ENCODE measurements at places on chromosomes 1 and 21.
A peak's percentile ranks its signal among the peaks of the same experiment; 100 is the strongest.

- H3K36me3 ChIP-seq: no peaks in the 10 kb centered on the region
- no peak for DNase-seq
- H3K27me3 ChIP-seq: peaks cover 2% of the 10 kb centered on the region
- H3K4me1 ChIP-seq: no peaks in the 10 kb centered on the region
- no peak overlapping the region for H3K27ac ChIP-seq
- H3K4me3 ChIP-seq: no peak overlapping the region
Observed at GRCh38 chr1:94117259-94117851, 3.6 kb downstream of the ABCA4 start.

DNA sequence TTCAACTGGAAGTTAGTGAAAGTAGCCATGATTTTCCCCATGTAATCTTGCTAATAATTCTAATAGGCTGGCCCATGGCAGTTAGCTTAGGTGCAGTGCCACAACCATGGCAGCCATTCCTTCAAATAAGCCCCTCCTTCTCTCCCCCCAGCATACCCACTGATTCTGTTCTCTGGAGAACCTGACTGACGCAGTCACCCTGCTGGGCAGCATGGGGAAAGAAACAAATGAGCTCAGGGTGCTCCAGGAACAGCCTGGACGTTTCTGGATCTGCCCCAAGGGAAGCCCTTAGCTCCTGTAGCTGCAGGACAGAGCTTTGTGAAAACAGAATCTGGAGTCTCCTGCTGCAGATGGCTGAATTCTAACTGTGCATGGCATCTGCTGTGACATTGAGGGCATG lies 22.5 kb downstream of the SNAP47 start:
- DNase-seq: no peak
- no peak overlapping the region for H3K27ac ChIP-seq
- H3K36me3 ChIP-seq: peaks cover 42% of the 10 kb centered on the region
- no peak overlapping the region for H3K4me3 ChIP-seq

GRCh38 chr1:165217958-165218357 lies 138.6 kb downstream of the LMX1A start:
- H3K4me3 ChIP-seq: no peak overlapping the region
- H3K36me3 ChIP-seq: no peaks in the 10 kb centered on the region
- peaks cover 2% of the 10 kb centered on the region for H3K27me3 ChIP-seq
- DNase-seq: no peak
- H3K27ac ChIP-seq: no peak overlapping the region

DNA sequence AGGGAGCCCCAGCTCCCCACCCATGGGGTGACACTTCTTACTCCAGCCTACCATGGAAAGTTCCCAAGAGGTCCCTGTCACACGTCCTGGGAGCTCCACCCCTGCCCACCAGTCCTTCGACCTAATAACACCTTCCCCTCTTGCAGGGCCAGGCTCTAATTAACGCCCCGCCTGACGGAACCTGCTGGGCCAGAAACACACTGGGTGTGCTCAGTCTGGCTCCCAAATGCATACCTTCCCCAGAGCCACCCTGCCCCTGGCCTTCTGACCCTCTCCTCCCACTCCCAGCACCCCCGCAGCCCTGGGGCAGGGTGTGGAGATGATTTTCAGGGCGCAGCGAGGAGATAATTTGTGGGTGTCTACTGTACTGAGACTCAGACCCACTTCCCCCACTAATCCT lies 20.6 kb downstream of the PGLYRP3 start:
- H3K27me3 ChIP-seq: peaks cover 2% of the 10 kb centered on the region
- H3K4me3 ChIP-seq: no peak overlapping the region
- H3K27ac ChIP-seq: no peak overlapping the region
- no peaks in the 10 kb centered on the region for H3K36me3 ChIP-seq

DNA sequence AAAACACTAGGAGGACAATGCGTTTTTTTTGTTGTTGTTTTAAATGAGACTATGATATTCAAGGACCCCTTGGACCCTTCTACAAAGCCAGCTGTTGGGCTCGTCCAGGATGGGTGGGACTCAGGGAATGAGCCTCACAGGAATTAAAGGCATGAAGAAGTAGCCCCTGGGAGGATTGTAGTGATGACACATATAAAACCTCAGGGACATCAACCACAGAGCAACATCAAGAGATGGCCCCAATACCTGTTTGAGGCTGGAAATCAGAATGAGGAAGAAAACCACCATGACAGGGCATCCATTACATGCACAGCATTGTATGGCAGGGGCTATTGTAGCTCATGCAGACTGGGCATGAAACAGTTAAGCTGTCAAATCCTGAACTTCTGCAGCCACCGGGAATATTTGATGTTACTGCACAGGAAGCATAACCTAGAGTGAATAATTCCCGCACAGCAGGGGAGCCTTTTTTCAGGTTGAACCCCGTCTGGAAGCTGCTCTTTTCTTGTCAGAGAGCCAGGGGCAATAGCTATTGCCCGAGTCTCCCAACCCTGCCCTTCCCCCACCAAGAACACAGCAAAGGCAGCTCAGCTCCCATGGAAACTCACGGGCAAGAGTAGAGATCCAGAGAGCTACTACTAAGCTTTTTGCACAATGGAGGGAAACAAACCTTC lies 140.2 kb upstream of the FGGY start:
- H3K4me1 ChIP-seq: no peaks in the 10 kb centered on the region
- H3K27ac ChIP-seq: no peak overlapping the region
- H3K27me3 ChIP-seq: no peaks in the 10 kb centered on the region

DNA sequence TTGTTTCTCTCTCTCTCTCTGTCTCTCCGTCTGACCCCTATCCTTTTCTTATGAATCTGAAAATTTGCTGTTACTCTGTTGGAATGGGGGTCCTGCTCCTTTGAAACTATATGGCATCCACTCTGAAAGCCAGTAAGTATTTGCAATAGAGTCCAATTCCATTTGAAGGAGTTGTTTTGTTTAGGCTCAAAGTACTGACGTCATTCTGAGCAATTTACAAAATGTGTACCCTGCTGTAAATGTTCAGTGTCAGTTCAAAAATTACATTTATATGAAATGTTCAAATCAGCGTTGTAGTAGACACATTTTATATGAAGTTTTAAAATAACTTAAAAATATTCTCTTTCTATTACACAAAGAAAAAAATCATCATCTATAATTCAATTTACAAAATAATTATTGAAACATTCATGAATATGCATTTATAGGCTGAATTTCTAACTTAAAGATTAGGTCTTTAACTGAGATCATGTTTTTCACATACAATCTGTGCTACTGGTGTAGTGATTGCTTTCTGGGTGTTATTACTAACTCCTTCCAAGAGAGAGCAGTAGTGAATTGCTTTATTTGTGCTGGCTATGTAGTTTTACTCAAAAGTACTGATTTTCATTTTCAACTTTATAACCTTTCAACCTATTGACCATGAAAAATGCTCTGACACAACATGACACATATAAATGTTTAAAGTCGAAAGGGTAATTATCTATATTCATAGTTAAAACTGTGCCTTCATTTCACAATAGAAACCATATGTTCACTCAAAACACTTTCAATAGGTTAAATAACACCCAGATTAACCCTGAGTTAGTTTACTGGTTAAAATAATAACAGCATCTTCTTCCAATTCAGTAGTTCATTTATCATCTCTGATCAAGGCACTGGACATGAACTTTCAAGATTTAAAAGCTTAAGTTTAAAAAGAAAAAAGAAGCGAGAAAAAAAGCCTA lies 253.1 kb upstream of the ADGRL4 start:
- H3K4me1 ChIP-seq: no peaks in the 10 kb centered on the region
- no peaks in the 10 kb centered on the region for H3K36me3 ChIP-seq
- no peak for DNase-seq
- H3K27me3 ChIP-seq: no peaks in the 10 kb centered on the region
- no peak overlapping the region for H3K27ac ChIP-seq

DNA sequence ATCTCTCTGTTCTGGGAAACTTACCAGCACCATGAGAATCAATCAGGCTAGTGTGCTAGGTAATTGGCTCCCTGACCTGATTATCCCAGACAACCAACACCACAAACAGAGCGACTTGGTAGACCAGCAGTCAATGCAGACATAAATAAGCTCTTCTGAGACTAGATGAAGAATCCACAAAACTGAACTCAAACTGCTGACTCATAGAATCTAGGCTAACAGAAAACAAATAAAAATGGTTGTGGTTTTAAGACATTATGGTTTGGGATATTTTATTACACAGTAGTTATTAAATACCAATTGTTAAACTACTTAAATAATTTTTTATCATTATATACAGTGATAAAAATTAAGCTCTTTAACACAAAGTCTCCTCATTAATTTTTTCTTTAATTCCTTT lies 535.7 kb downstream of the COL11A1 start:
- no peaks in the 10 kb centered on the region for H3K4me1 ChIP-seq
- no peaks in the 10 kb centered on the region for H3K27me3 ChIP-seq
- no peak overlapping the region for H3K27ac ChIP-seq
- no peak overlapping the region for H3K4me3 ChIP-seq
- no peak for DNase-seq
- H3K36me3 ChIP-seq: no peaks in the 10 kb centered on the region

GRCh38 chr1:43529206-43529731 lies 1.4 kb upstream of the PTPRF start:
- no peaks in the 10 kb centered on the region for H3K36me3 ChIP-seq
- H3K27me3 ChIP-seq: peaks cover 52% of the 10 kb centered on the region
- peak; percentile 66 for DNase-seq
- H3K27ac ChIP-seq: no peak overlapping the region
- H3K4me3 ChIP-seq: peak overlapping the region; percentile 14

DNA sequence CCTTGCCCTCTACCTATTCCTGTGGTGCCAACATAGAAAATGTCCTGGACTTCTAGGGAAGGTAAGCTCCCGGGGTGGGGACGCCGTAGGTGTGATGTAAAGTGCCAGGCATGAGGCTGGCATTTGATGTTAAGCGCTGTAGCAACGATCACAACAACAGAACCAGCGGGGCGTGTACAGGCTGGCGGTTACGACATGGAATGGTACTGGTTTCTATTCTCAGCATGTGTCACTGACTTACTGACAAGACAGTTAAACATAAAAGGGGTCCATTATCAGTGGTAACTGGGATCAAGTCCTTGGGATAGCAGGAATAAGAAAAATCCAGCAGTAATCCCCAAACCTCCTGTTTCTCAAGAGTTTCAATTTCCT lies 58.9 kb downstream of the TGFBR3 start:
- DNase-seq: no peak
- H3K4me1 ChIP-seq: peaks cover 23% of the 10 kb centered on the region
- no peaks in the 10 kb centered on the region for H3K27me3 ChIP-seq
- H3K36me3 ChIP-seq: no peaks in the 10 kb centered on the region

GRCh38 chr1:53592521-53592982 lies 133.4 kb downstream of the DMRTB1 start:
- peaks cover 5% of the 10 kb centered on the region for H3K27me3 ChIP-seq
- no peak for DNase-seq
- H3K27ac ChIP-seq: no peak overlapping the region
- H3K4me1 ChIP-seq: no peaks in the 10 kb centered on the region

GRCh38 chr1:55071477-55071876 lies 32.1 kb downstream of the PCSK9 start:
- DNase-seq: no peak
- no peaks in the 10 kb centered on the region for H3K27me3 ChIP-seq
- H3K36me3 ChIP-seq: peaks cover 85% of the 10 kb centered on the region
- peak overlapping the region; percentile 39 for H3K27ac ChIP-seq
- peaks cover 41% of the 10 kb centered on the region for H3K4me1 ChIP-seq

GRCh38 chr1:202250982-202251381 lies 57.4 kb downstream of the LGR6 start:
- DNase-seq: no peak
- no peak overlapping the region for H3K27ac ChIP-seq
- H3K4me1 ChIP-seq: no peaks in the 10 kb centered on the region
- peaks cover 12% of the 10 kb centered on the region for H3K27me3 ChIP-seq
- no peak overlapping the region for H3K4me3 ChIP-seq

GRCh38 chr1:245480393-245481120 lies 325.8 kb downstream of the KIF26B start:
- H3K27me3 ChIP-seq: no peaks in the 10 kb centered on the region
- H3K4me1 ChIP-seq: no peaks in the 10 kb centered on the region
- no peak overlapping the region for H3K27ac ChIP-seq
- H3K36me3 ChIP-seq: no peaks in the 10 kb centered on the region
- no peak for DNase-seq
- H3K4me3 ChIP-seq: no peak overlapping the region

DNA sequence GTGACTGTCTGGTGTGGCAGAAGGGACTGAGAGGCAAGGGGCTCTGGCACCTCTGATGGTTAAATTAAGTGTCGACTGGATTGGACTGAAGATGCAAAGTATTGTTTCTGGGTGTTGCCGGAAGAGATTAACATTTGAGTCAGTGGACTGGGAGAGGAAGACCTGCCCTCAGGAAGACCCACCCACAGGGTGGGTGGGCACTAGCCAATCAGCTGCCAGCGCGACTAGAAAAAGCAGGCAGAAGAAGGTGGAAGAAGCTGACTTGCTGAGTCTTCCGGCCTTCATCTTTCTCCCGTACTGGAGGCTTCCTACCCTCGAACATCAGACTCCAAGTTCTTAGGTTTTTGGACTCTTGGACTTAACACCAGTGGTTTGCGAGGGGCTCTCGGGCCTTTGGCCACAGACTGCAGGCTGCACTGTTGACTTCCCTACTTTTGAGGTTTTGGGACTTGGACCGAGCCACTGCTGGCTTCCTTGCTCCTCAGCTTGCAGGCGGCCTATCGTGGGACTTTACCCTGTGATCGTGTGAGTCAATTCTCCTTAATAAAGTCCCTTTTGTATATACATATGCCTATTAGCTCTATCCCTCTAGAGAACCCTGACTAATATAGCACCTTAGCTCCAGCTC lies 79.6 kb downstream of the KAZN start:
- no peaks in the 10 kb centered on the region for H3K27me3 ChIP-seq
- H3K4me3 ChIP-seq: no peak overlapping the region
- no peak overlapping the region for H3K27ac ChIP-seq
- no peaks in the 10 kb centered on the region for H3K4me1 ChIP-seq
- no peak for DNase-seq

DNA sequence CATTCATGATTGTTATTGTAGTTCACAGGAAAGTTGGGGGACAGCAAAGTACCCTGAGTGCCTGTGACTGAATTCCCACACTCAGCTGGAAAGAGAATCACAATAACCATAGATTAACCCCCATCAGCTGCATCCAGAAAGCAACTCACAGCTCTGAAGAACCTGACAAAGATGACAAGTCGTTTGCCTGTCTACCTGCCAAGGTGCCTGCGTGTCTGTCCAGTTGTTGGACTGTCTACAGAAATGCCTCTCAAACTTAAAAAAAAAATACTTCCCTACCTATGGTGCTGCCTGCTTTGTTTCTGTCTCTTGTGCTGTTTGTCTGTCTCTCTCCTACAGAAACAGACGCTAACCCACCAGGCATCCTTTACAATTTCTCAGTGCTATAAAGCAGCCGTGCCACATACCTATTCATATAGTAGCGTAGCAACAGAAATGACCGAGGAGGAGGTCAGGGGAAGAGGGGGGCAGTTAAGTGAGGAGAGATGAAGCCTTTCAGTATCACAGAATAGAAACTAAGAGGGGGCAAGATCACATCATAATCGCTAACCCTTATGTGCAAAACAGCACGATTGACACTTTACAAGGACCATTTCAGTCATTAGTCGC lies 154.6 kb upstream of the HMGB4 start:
- no peaks in the 10 kb centered on the region for H3K4me1 ChIP-seq
- no peaks in the 10 kb centered on the region for H3K36me3 ChIP-seq
- H3K27ac ChIP-seq: no peak overlapping the region
- H3K4me3 ChIP-seq: no peak overlapping the region
- no peaks in the 10 kb centered on the region for H3K27me3 ChIP-seq

- no peaks in the 10 kb centered on the region for H3K36me3 ChIP-seq
- no peak overlapping the region for H3K27ac ChIP-seq
- H3K4me3 ChIP-seq: no peak overlapping the region
- H3K4me1 ChIP-seq: no peaks in the 10 kb centered on the region
Observed at GRCh38 chr1:182823220-182823619, 15.9 kb upstream of the DHX9 start.

- peaks cover 57% of the 10 kb centered on the region for H3K36me3 ChIP-seq
- H3K4me3 ChIP-seq: no peak overlapping the region
- DNase-seq: no peak
Observed at GRCh38 chr1:235714205-235714897, 64.8 kb upstream of the GNG4 start.

GRCh38 chr1:39045231-39045630 lies 19.1 kb downstream of the NDUFS5 start:
- H3K27ac ChIP-seq: no peak overlapping the region
- no peak overlapping the region for H3K4me3 ChIP-seq
- no peaks in the 10 kb centered on the region for H3K27me3 ChIP-seq
- H3K36me3 ChIP-seq: peaks cover 14% of the 10 kb centered on the region

Measured in activated T-helper 2 cell treated with anti-CD3 and anti-CD28 coated beads, Interferon-gamma antibody, Interleukin-2, Interleukin-4, amounts not matched to agents 10 μg/mL and 5 μg/mL and 100 μg/mL, durations not matched to agents 14 hours and 24 hours and 36 hours (primary cell).